ENCODE measurements at places on chromosomes 4 and X.
A peak's percentile ranks its signal among the peaks of the same experiment; 100 is the strongest.

DNA sequence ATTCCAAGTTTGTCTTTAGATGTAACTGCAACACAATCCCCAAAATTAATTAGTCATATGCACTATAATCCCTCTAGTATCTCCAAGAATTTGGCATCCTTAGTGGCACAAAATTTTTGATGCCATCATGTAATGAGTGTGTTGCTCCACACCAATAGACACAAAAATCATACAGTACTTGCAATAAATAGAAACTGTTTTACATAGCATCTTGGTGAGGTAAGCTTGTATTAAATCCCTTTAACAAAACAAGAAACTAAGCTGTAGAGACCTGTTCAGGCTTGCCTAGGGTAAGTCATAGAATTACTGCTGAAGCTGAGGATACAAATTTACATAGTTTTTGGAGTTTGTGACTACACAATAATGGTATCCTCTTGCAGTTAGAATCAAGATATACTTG, 64.5 kb upstream of the PRSS12 start:
- no peak for DNase-seq

DNA sequence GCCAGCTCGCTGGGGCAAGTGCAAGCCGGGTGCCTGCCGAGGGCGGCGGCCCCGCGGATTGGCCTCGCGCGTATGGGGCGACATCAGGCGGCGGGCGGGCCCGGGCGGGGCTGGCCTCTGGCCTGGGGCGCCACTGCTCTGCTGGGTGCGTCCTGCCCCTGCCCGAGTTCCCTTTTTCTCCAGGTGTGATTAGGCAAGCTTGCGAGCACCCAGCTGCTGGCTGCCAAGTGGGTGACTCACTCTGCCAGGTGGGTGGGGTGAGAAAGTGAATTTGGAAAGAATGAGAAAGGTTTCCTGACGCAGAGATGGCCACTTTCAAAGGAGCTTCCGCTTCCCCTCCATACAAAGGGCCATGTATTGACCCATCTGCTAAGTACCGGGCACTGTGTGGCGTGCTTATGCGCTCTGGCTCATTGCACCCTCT, 32.5 kb downstream of the FGFBP1 start:
- no peak for DNase-seq

GRCh38 chrX:154696676-154697045, 43.3 kb upstream of the CTAG2 start:
- no peak for DNase-seq

DNA sequence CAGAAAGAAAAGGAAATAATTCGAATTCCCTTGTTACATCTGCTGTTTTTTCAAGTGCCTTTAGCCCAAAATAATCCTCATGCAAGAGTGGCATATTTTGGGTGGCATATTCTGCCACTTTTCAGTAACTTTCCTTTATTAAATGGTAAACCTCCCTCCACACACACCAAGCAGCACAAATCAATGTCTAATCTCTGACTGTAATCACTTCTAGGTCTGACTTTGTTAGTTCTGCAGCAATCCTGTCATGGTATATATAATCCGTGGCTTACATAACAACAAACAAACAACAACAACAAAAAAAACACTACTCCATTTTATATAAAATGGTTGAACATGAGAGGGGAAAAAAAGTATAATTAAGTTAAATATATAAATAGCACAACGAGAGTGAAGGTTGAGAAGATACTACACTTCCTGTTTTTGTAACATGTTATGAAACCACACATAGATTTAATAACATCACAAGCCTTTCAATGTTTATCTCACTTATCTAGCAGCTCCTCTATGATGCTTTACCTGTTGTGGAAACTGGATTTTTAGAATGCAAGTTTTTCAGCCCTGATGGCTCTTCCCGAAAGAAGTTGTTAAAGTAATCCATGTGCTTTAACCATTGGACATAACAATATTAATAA, 715.4 kb downstream of the GRXCR1 start:
- peak; percentile 25 for DNase-seq

GRCh38 chr4:140242357-140243277, 88.6 kb upstream of the MAML3 start:
- no peak for DNase-seq

DNA sequence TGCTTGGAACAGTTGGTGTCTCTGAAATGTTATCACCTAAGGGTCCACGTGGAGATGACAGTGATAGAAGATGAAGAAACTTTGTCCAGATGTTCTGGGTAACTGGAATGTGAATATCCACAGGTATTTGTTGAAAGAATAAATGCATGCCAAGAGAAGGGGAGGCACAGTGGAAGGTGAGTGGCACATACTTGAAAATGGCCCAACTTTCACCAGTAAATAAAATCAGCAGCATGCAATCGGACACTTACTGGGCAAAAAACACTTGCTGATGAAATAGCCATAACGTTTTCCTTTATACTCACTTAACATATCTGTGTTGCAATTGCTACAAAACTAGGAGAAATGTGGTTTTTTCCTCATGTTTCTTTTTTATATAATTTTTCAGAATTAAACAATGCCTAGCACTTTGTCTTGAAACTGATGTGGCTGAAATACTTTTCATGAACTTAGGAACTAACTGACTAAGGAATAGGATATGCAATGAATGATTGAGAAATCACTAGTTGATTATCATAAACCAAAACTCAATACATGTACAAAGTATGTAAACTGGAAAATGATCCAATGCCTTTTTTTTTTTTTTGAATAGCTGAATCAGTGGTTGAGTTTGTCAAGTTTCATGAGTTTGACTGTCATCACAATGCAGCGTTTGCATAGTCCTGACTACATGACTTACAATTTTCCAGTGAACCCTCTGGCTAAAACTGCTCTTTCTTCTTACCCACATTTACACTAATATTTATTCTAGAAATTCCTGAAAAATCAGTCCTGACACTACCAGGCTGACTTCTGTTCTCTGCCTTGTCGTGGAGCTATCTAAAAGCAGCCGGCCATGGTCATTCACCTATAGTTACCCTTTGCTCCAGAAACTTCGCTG, 127.4 kb downstream of the CPE start:
- no peak for DNase-seq

DNA sequence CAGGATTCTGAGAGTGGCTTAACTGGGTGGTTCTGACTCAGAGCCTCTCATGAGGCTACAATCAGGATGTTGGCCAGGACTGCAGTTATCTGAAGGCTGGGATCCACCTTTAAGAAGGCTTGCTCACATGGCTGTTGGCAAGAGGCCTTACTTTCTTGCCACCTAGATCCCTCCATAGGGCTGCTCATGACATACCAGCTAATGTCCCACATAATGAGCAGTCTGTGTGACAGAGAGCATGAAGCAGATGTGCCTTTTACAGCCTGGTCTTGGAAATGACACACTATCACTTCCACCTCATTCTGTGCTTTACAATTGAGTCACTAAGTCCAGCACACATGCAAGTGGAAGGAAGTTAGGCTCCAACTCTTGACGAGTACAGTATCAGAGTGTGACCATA, 4.3 kb upstream of the RBM3 start:
- no peak for DNase-seq

- DNase-seq = no peak
Measured at GRCh38 chr4:150439451-150439933, 142.5 kb upstream of the MAB21L2 start.

DNA sequence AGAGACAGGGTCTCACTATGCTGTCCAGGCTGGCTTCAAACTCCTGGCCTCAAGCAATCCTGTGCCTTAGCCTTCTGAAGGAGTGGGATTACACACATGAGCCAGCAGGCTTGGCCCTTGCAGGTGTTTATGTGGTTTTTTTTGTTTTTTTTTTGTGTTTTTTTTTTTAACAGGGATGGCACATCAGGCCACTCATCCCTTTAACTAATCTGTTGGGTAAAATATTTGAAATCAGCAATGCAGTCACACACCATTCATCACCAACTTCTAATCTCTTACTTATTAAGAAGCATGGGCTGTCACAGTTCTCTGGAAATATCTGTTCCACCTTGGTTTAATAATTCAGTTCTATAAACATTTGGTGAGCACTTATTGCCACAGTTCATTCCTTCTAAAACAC, 12.3 kb downstream of the CCDC160 start:
- DNase-seq = no peak

DNA sequence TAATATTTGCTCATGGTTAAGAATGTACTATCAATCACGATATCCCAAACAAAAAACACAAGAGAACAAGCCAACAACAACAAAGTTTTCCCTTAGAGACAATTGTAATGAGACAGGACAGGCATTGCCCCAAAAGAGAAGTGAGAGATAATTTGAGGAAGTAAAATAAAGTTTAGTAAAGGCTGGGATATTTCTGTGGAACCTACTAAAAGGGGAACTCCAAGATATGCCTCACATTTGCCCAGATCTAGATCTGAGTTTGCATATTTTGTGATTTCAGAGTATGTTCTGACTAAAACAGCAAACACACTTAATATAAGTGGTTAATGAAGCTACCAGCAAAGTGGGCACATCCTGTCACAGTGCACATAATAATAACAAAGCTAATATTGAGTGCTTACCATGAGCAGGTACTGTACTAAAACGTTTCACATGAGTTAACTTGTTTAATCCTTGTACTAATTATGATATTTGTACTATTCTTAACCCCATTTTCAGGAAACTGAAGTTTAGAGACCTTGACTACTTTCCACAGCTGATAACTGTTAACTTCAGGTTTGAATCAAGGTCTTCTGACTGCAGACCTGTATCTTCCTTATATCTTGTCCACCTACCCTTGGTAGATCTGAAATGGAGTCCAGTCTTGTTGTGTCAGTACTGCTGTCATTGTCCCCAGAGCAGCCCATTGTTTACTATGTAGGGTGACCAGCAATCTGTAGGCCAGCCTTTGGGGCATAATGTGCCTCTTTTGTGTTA, 26.0 kb upstream of the BMP2K start:
- no peak for DNase-seq

DNA sequence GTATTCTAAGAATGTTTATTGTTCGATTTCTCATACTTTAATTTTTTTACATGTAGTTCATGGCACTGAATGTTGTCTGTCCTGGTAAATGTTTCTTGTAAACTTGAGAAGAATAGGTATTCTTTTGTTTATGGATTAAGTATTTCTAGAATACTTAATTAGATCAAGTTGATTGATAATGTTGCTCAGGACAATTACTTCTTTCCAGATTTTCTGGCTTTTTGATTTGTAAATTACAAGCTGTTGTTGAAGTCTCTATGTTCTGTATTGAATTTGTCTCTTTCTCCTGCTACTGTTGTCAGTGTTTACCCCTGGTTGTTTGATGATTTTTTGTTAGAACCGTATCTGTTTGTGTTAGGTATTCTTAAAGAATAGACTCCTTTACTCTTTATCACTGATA, 1720.9 kb upstream of the AGA start:
- DNase-seq = no peak

GRCh38 chrX:40282946-40283660, 185.3 kb upstream of the BCOR start:
- no peak for DNase-seq

GRCh38 chr4:62822306-62822705, 1586.9 kb downstream of the TECRL start:
- no peak for DNase-seq

DNA sequence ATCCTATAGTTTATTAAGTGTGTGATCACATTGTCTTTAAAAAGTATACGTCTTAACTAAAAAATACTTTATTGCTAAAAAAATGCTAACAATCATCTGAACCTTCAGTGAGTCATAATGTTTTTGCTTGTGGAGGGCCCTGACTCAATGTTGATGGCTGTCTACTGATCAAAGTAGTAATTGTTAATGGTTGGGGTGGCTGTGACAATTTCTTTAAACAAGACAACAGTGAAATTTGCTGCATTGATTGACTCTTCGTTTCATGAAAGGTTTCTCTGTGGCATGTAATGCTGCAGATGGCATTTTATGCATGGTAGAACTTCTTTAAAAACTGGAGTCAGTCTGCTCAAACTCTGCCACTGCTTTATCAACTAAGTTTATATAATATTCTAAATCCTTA, 101.4 kb upstream of the IL15 start:
- no peak for DNase-seq

DNA sequence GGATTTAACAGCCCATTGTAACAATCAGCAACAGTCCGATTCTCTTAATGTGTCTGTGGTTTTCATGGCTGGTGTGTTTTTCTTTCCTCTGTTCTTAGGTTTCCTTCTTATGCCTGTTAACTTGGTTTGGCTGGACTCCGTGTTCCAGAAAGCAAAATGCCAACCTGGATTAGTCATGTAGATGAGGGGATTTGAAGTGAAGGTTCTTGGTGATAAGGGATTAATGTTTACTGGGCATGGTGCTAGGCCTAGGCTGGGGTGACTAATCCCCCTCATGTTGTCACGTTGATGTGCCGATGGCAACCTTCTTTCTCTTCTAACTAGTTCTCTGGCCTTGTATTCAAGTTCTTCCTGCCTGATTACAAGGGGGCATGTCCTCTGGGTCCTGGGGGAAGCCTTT, 85.9 kb downstream of the REPS2 start:
- no peak for DNase-seq

DNA sequence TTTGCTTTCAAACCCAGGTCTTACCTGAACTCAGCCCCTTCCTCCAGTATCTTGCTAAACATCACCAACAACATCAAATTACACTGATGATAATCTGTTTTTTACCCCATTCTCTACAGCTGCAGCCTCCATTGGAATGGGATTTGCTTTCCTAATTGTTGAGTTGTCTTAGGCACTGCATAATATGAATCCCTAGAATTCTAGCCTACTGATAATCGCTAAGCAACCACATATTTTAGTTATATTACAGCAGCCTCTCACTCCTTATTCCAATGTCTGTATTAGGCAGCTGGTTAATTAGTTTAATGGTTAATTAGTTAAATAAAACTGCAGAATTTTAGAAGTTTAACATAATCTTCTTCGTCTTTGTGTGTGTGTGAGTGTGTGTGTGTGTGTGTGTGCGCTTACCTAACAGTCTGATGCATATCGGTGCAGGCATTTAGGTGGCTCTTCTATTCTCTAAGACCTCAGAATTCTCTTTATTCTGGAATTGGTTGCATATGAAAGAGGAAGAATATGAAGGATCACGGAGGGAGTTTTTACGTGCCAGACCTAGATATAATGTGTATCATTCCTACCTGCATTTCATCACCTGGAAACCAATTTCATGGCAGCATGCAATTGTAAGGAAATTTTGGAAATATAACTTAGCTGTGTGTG, 5.3 kb upstream of the COMMD8 start:
- DNase-seq = no peak

GRCh38 chr4:121817701-121818100, 6.0 kb downstream of the CCNA2 start:
- no peak for DNase-seq

GRCh38 chr4:159413306-159413943, 310.5 kb downstream of the RAPGEF2 start:
- no peak for DNase-seq

GRCh38 chrX:320126-320783, 1.7 kb upstream of the GTPBP6 start:
- DNase-seq = no peak

All from MM.1S (cell line).